ENCODE measurements at places on chromosomes 1 and 21. TPM values are rescaled to one million over a fixed set of nuclear protein-coding genes. Genes with fewer than 3 reads are reported as not detected.

Gene ZDHHC18
- 31.4 TPM for total RNA-seq

Gene WNT2B
- 16.0 TPM for total RNA-seq

Gene PGLYRP4
- 3.9 TPM for total RNA-seq

Gene ATP6V1G3
- total RNA-seq: not detected

Gene PAQR6
- total RNA-seq: 2.0 TPM

Gene DIO1
- total RNA-seq: not detected

Gene RNF186
- total RNA-seq: not detected

Gene B4GALT3
- 16.2 TPM for total RNA-seq

Gene GCSAML
- not detected for total RNA-seq

Gene PCSK9
- total RNA-seq: 0.25 TPM

Gene CAMSAP2
- total RNA-seq: 30.0 TPM

Gene GNAT2
- not detected for total RNA-seq

Gene ARID4B
- 35.6 TPM for total RNA-seq

Gene TTC22
- 43.5 TPM for total RNA-seq

Gene S100A1
- total RNA-seq: not detected

Gene SELE
- total RNA-seq: 11.5 TPM

Gene SRSF11
- 186 TPM for total RNA-seq

Gene TENT5C
- 4.2 TPM for total RNA-seq

Gene DISP1
- total RNA-seq: 8.3 TPM

Gene TFF2
- total RNA-seq: not detected

Gene WNT4
- 5.2 TPM for total RNA-seq

Gene NUDT17
- total RNA-seq: 2.5 TPM

Gene S100A12
- 4.2 TPM for total RNA-seq

Gene CFHR3
- not detected for total RNA-seq

Gene ANKRD35
- total RNA-seq: 17.9 TPM

Gene HEYL
- 8.8 TPM for total RNA-seq

Gene SLC45A1
- total RNA-seq: 13.8 TPM

Gene RIPPLY3
- not detected for total RNA-seq

Gene ELOA
- 25.5 TPM for total RNA-seq

Gene RNU1-1
- 19,908 TPM for total RNA-seq

Gene IQGAP3
- total RNA-seq: 2.9 TPM

Gene KRTAP6-2
- total RNA-seq: not detected

Gene TNNI3K
- total RNA-seq: not detected

Gene FCRLB
- not detected for total RNA-seq

Gene RNF115
- 16.2 TPM for total RNA-seq

Gene LBR
- 41.5 TPM for total RNA-seq

Gene SLC25A34
- total RNA-seq: 3.2 TPM

Gene PEAR1
- total RNA-seq: 11.5 TPM

Gene FCGR3B
- total RNA-seq: 2.5 TPM

Gene KCNA3
- 8.1 TPM for total RNA-seq

Gene IL19
- not detected for total RNA-seq
